ENCODE measurements at places on chromosomes 2 and 18. TPM values are rescaled to one million over a fixed set of nuclear protein-coding genes. Genes with fewer than 3 reads are reported as not detected.

DNA sequence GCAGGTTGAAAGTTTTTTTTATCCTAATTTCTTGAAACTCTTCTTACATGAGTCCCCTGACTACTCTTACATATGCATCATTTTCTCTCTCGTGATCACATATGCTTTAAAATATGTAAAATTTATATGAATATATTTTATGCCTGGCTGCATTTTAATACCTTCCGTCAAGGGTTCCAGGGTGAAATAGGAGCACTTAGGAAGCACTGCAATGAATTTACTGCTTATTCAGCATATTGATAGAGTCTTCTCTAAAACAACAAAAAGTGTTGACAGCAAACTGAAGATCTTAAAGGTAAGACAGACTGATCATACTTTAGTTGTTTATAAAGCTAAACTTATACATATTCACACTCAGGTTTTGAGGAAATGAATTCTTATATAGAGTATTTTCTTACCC lies 1191.6 kb upstream of the CRIM1 start:
- DNase-seq, result no peak

DNA sequence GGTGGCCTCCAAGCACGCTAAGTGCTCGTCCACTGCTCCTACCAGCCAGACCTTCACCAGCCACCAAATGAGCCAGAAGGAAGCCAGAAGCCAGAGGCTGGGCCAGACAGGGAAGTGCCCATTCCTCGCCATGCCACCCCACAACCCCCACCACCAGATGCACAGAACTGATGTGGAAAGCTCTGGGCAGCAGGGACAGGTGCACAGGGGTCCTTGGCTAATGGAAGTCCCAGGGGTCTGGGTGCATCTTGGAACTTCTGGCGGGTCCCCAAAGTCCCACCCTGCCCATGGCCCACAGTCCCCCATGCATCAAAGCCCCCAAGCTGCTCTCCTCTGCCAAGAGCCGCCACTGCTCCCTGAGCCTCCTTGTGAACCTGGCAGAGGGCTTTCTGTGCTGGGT lies 173.1 kb upstream of the ID2 start:
- no peak for DNase-seq

DNA sequence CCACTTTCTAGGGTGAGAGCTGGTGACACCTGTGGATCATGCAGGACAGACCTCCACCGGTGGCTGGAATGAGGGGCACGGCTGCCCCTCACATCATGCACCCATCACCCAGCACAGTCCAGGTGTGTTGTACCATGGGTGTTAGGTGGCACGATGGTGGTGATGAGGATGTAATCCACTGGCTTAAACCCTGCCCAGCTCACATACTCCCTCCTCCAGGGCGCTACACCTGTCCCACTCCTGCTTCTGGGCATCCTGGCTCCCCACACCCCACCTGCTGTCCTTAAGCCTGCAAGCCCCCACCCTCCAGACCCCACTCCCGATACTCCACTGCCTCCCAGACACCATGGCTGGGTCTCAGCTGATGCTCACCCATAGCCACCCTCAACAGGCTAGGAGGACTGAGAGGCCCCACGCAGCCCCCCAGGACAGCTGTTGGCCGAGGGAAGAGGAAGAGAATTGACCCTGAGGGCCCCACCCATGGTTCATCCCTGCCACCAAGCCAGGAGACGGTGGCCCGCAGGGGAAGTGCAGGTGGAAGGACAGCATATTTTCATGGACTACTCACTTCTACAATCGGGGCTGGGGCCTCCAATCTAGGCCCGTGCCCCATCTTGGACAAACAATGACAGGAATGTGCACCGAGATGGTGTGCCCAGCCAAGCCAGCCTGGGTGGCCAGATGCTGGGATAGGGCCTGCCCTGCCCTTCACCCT lies 34.3 kb downstream of the MAL start:
- DNase-seq, result no peak

- DNase-seq, result peak; percentile 13
Measured at GRCh38 chr2:161766334-161766733, 142.1 kb downstream of the SLC4A10 start.

The NYAP2 gene
- total RNA-seq, result not detected
